Stimulated activated CD4-positive, alpha-beta T cell treated with anti-CD3 and anti-CD28 coated beads, Interleukin-12 subunit alpha, Interleukin-12 subunit beta, amount 100 ng/mL, for 4 hours (primary cell): ENCODE measurements at places on chromosomes 5 and 9.

- no peak for DNase-seq
Measured at GRCh38 chr9:12874395-12874794, 99.6 kb downstream of the LURAP1L start.

- DNase-seq: no peak
Measured at GRCh38 chr5:88396000-88396535, 127.4 kb upstream of the TMEM161B start.

GRCh38 chr5:10734037-10734709 lies 26.9 kb downstream of the DAP start:
- no peak for DNase-seq

DNA sequence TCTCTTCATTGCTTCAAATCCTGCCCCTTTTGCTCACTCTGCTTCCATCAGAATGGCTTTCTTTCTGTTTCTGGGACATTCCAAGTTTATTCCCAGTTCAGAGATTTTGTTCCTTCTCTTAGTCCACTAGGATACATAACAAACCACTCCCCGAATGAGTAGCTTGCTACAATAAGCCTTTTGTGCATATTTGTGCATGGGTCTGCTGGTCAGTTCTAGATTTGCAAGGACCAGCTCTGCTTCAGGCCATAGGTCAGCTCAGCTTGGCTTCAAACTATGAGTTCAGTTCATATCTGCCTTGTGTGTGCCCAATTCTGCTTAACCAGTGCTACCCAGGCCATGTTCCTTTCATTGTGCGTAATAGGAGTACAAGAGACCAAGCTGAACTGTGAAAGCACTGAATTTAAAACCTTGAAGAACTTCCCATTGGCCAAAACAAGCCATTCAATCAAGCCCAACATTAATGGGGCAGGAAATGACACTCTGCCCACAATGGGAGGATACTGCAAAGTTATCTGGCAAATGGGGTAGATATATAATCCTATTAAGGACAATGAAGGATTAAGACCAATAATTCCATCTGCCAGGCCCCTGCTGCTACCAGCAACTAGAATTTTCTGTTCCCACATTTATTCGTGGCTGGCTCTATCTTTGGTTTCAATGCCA lies 328.8 kb downstream of the PRELID2 start:
- DNase-seq: no peak

- no peak for DNase-seq
Measured at GRCh38 chr5:149904293-149904886, 40.2 kb downstream of the PDE6A start.

DNA sequence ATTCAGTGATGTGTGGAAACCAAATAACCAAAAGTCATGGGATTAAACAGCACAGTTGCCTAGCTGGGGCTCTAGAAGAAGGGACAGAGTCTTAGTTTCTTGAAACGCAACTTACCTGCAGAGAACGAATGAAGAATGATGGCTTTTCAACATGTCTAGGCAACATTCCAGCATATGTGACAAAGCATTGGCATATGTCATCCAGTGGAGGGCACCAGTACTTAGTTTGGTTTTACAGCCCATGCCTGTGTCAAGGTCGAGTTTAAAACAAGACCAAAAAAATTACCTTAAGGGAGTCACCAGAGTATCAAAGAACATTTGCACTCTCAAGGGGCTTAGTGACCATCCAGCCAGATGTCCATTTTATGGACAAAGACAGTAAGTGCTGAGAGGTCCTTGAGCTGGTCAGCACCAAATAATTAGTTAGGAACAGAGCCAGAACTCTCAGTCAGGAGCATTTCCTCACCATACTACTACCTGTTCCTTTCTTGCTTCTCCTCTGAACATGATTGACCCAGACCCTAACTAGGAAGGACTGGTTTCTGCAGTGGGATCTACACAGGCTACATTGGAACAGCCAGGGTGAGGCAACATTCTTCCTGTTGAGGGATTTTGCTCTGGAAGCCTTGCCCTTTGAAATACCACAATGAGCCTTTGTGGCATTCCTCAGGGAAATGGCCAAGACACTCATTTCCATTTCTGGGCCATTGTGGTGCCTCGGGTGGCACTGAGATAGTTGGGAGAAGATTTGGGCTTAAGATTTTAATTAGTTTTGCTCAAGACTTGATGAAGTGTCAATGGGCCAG lies 75.4 kb upstream of the ANKH start:
- no peak for DNase-seq

DNA sequence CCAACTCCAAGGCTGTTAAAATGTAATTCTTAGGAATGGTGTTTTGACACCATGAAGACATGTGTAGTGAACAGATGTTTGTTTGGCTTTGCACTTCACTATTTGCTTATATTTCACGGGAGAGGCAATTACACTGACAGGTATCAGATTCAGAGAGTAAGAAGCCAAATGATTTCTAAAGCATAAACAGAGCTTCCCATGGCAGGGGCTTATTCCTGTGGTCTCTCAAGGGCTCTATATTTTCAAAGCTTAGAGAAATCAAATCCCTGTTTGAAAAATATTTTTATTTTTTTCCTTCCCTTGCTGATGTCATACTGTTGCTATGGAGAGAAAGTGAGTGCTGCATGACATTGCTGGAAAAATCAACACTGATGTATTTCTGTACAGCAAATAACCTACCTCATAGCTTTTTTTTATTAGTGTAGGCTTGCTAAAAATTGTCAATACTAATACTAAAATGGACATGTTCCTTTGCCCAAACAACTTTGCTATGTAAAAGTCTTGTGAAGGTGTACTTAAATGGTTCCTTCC lies 161.4 kb downstream of the GIN1 start:
- DNase-seq: no peak

DNA sequence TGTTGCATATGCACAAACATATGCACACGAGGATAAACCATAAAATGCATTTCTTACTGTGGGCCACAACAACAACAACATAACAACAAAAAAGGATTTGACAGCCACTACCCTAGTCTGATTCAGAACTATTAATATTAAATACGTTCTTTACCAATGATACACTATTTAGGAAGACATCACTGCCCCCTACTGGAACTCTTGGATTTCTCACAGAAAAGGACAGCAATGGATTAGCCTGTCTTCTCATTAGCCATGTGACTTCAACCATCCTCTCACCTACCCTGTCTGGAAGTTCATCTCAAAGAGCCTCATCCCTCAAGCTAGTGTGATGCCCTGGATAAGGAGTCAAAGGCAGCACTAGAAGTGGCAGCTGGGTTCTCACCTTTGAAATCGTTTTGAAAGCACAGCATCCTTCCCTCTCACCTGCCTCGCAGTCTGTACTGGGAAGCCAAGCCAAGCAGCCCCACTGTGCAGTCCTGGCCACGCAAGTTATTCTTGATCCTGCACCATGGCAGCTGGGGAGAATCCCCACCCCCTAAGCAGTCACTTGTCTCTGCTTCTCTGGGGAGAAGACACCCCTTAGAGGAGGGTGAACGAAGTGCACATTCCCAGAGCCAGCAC lies 64.6 kb downstream of the SH3TC2 start:
- no peak for DNase-seq

GRCh38 chr5:158013939-158014338 lies 155.0 kb upstream of the CLINT1 start:
- no peak for DNase-seq

- no peak for DNase-seq
Measured at GRCh38 chr9:127884427-127884911, 7.0 kb upstream of the AK1 start.

- no peak for DNase-seq
Measured at GRCh38 chr9:98864281-98865174, 57.1 kb downstream of the GALNT12 start.

GRCh38 chr5:76641514-76642120 lies 18.4 kb upstream of the F2RL2 start:
- DNase-seq: peak; percentile 54

DNA sequence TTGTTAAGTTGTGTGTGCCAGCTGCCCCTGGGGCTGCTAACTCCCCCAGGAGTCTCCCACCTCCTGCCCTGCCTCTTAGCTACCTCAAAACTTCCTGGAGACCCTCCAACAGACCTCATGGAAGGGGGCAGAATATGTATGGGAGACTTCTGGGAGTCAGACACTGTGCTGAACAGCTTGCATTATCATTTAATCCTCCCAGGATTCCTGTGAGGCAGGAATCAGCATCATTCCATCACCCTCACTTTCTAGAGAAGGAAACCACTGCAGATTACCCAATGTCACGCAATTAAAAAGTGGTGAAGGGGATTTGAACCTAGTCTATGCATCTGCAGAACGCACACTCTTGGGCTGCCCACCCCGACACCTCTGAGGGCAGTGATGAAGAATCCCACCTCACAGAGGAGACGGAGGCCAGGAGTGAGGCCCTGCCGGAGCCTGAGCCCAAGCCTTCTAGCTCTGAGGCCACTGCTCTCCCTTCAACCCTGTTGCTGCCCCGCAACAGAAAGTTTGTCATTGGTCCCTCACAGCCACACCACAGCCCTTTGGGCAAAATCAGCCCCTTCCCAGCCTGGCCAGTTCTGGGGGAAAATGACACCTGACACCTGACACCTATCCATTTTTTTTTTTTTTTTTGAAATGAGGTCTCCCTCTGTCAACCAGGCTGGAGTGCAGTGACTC lies 30.3 kb upstream of the IL17B start:
- DNase-seq: no peak

GRCh38 chr9:87270221-87270847 lies 227.3 kb upstream of the DAPK1 start:
- DNase-seq: no peak

DNA sequence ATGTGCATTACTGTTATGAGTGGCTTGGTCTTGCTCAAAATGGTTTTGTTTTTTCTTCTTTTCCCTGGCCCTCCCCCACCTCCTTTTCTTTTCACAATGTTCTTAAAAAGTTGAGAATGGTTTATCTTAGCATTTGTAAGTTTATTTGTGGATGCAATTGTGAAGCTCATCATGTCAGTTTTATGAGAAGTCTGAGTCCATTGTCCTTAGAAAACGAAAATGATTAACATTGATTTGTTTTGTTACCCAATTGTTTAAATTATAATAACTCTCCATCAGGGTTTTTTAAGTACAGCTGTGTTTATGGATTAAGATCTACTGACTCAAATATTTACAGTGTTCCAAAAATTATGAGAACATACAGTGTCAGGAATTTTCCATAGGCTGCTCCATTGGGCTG lies 511.3 kb upstream of the PAPPA start:
- no peak for DNase-seq

- no peak for DNase-seq
Measured at GRCh38 chr9:130639124-130639765, 25.1 kb upstream of the PRDM12 start.

DNA sequence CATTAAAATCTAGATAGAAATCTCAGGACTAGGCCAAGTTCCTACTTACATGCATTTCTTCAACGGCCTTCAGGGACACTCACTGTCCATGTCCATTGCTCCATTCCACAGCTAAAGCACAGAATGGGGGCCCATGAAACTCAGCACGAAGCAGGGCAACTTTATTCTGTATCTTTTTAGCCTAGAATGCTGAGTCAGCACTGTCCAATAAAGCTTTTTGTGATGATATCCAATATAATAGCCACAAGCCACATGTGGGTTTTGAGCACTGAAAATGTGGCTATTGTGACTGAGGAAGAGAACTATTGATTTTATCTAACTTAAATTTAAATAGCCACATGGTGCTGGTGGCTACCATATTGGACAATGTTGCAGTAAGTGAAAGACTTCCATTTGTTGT lies 21.6 kb downstream of the OTP start:
- DNase-seq: no peak

DNA sequence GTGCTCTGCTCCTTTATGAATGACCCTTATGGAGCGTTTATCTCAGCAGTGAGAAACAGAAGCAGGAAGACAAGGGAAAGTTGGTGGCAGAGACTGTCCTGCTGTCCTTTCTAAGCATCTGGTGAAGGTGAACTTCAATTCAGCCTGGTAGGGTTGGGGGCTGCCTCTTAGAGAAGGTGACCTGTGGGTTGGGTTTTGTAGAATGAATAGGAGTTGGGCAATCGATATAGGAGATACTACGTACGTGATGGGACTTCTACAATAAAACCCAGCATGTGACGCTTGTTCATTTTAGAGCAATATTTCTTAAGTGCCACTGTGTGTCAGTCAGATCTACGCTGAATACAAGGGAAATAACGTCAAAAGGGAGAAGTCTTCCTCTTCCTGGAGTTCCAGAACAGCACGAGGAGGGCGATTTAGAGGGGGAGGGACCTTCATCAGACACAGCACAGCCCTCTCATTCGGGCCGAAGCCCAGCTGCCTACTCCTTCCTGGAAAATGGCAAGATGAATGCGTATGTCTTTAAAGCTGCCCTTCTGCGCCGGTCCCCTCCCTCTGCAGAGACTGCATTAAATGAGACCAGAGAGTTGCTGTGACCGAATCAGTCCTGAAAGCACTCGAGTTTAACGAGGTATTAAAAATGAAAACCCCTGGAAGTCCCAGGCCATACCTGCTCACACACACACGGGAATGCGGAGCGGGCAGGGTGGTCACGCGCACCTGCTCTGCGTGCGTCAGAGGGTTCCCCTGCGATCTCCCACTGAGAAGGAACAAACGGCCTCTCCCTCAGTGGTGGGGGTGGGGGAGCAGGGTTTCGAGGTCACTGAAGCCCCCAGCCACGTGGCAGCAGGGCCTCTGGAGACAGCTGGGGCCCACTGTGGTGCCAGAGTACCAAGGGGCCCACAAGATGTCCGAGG lies 85.3 kb upstream of the SARDH start:
- no peak for DNase-seq
